ENCODE measurements at places on chromosomes 2 and 18.

DNA sequence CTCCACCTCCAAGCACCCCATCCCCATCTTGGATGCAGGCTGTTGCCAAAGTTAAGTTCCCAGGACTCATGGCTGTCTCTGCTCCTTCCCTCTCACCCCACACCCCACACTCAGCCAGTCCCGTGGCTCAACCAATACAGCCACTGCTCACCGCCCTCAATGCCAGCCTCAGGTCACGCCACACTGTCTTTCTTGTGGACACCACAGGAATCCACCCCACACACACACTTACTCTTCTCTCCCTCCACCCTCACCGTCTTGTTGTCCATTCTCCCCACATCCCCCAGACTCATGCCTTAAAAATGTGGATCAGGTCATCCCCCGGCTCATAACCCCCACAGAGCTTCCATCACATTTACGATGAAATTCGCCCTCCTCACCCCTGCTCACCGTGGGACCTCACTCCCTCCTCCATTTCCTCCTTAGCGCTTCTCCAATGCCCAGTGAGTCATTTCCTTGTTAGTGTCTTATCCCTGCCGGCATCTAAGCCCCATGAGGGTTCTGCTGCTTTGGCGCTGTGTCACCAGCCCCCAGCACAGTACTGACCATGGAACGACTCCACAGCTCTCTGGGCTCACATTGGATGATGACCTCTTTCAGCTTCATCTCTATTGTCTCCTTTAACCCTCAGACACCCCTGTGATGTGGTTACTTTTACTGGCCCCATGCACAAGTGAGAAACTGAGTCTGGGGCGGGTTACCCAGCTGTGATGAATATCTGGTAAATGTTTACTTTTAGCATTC lies 13.8 kb downstream of the MLPH start:
- no peak for ATAC-seq

GRCh38 chr2:37917281-37918228 lies 7.5 kb upstream of the RMDN2 start:
- no peak for ATAC-seq

DNA sequence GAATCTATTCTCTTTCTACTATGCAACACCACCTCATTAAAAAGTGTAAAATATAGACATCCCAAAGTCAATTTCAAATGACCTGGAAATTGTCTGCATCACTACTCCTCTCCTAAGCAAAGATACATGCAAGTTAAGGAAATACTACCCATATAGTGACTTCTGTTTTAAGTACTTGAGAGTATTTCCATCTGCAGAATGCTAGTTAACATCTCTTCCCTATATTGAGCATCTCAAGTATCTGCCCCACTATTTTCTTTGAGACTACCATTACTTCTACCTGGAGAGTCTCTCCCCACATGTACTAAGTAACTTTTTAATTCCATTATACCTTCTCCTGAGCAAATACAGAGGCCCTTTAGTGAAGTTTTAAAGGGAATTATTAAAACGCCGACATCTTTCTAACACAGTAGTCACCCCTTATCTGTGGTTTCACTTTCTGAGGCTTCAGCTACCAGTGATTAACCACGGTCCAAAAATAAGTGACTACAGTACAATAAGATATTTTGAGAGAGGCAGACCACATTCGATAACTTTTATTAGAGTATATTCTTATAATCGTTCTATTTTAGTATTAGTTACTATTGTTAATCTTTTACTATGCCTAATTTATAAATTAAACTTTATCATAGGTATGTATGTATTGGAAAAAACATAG lies 21.8 kb downstream of the CWC22 start:
- ATAC-seq = no peak

- ATAC-seq = no peak
Measured at GRCh38 chr2:22998359-22998758, 386.6 kb upstream of the KLHL29 start.

- peak; percentile 39 for ATAC-seq
Measured at GRCh38 chr2:231713730-231714638, 5.7 kb downstream of the PTMA start.

DNA sequence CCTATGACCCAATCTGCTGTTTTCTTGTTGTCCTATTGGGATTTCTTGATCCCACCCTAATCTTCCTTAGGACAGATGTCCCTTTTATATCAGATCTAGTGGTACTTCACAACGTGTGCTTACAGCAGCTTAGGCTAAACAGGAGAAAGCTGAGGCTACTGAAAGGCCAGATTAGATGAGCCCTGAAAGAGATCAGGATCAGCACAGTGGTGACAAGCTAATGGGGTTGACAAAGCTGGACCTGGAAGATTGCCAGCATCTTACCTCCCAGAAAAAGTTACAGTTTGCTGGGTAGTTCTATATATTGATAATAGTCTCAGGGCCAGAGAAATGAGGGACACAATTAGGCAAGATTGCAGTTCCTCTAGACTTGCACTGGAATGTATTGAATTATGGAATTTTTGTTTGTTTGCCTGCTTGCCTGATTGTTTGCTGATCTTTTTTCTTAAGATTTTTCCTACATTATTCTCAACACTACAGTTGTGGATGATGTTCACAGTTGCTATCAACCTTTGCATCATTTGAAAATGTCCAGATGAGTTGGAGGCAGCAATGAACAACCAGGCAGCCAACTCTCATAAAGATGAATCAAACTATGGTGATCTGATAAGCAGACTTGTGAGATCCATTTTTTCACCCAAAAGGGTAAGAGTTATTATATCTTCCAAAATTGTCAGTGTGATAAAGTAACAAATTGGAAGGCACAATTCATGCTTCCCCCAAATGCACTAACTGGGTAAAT lies 49.1 kb upstream of the PIK3C3 start:
- peak; percentile 31 for ATAC-seq

GRCh38 chr2:71463342-71463654 lies 9.9 kb downstream of the DYSF start:
- ATAC-seq = no peak

GRCh38 chr2:33628031-33628827 lies 29.1 kb upstream of the FAM98A start:
- no peak for ATAC-seq

DNA sequence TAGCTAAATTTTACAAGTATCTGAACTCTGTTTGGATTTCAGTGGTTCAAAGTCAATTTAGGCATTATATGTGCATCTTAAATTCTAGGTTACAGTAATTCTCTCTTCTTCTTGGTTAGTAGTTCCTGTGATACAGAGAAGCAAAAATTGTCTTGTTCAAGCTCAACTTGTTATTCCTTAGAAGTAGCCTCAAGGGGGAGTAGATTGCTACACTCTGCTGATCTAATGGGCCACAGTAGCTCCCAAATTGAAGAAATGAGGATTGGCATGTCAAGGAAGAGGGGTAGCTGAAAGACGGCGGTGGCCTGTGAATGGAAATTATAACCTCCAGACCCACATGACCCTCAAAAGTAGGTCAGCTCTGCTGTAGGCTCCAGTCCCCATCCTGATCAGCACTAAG lies 334.7 kb downstream of the HRH4 start:
- no peak for ATAC-seq

DNA sequence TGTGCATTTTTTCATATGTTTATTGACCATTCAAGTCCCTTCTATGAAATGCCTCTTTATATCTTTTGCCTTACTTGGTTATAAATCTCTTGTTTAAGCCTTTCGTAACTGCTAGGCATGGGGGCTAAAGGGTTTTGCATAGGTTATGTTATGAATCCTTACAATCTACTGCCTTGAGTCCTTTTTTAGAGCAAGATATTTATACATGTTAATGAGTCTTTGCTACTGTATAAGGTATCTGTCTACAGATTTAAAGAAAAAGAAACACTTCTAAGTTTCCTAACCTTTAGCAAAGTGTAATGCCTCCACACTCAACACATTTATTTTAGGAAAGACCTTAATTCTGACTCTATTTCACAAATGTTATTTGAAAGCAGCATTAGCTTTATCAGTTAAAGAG lies 43.6 kb upstream of the XPO1 start:
- no peak for ATAC-seq

DNA sequence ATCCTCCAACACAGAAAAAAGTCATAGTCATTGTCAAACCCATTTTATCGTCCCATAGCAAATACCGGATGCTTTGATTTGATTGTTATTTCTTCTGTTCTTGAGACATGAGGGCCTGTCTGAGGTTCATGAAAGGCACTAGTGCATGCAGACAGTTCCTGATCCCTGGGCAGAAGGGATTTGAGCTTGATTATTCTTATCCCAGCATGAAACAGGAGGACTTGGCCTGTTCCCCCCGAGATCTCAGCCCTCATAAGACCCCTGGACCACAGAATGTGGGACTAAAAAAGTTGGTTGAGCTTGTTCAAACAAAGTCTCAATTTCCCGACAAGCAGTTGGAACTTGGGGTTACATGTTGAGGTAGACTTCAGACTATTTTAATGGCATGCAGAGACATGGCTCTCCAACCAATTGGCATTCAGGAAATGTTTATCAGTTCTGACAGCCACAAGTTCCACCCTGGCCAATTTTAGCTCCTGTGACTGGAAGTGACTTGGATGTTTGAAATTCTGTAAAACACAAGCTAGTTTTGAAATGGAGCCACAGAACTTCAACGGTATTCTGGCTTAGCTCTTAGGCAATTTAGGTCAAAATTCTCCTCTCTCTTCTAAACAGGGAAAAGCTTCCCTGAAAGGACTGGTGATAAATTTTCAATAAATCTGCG lies 366.9 kb upstream of the SLC14A2 start:
- ATAC-seq = no peak

- no peak for ATAC-seq
Measured at GRCh38 chr2:65373365-65373918, 59.0 kb downstream of the SPRED2 start.

Measured in activated CD4-positive, CD25-positive, alpha-beta regulatory T cell treated with anti-CD3 and anti-CD28 coated beads, Interleukin-2, amount 50 U/mL, for 24 hours (primary cell).